ENCODE measurements at places on chromosomes 3 and 15.

- no peak for DNase-seq
These were observed 119.0 kb upstream of the CTDSPL start for GRCh38 chr3:37742574-37743212.

DNA sequence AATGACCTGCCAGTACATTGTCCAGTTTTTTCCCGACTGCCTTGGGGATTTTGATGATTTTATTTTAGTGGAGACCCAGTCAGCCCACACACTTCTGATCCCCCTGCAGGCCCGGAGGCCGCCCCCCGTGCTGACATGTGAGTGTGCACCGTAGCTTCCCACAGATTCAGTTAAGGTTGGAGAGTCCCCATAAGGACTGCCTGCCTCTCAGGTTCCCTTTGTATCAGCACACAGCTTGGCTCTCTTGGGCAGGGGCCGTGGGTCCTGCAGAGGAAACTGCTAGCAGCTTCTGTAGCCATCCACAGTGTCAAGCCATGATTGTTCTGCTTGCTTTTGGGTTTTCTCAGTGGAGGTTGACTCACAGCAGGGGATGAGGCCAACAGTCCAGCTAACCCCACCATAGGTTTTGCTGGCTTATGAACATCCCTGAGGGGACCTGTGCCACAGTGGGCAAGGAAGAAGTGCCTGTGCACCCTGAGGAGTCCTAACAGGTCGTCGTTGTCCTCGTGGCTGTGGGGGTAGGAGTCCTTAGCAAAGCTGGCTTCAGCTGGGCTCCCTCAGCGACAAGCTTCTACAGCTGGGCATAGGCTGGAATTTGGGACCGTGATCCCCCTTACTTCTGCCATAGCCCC lies 46.4 kb downstream of the DLEC1 start:
- no peak for DNase-seq

GRCh38 chr3:152719264-152719663 lies 115.7 kb upstream of the P2RY1 start:
- peak; percentile 8 for DNase-seq

DNA sequence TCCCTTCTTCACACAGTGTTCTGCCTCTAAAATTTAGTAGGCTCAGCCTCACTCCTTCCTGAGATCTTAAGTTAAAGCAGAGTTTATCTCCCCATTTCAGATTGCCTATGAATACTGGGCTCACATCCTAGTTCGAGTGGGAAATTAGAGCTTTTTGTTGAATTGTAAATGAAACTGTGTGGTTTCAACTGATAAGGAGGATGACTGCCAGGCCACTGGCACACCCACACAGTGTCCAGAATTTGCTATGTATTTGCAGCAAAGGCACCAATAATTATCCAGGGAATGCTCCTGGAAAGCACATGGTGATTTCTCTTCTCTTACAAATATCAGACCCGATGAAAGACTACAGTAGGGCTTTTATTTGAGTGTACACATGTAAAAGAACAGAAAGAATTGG lies 308.1 kb upstream of the COL8A1 start:
- DNase-seq = no peak

DNA sequence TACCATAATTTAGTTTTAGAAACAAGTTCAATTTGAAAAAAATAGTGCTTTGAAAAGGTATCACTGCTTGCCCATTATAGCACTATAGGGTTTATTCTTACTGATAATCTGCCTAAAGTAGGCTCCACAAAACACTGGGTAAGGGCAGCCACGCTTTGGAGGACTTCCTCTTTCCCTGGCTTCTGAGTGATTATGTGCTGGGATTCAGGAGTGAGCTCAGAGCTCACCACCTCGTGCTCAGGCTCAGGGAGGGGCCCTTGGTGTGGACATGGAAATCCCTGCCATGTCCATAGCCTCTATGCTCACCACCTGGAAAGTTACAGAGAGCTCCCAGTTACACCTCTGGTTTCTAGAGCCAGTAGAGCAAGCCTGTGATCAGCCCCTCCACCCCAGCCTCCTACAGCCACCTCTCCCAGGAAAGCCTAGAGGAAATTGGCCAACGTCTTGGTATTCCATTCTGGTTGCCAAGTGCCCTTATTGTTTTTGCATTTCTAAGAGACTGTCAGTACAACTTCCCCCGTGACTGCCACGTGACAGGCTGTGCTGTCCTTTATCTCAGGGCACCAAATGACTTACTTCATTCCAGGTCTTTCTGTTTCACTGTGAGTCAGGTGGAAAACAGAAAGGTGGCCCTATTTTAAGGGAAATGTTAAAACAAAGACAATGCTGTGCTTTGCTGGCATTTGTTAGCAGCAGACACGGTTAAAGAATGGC lies 316.0 kb downstream of the RORA start:
- no peak for DNase-seq

- DNase-seq = no peak
These were observed 22.4 kb downstream of the SPTSSB start for GRCh38 chr3:161348796-161349400.
